ENCODE measurements at places on chromosomes 2 and 18.

DNA sequence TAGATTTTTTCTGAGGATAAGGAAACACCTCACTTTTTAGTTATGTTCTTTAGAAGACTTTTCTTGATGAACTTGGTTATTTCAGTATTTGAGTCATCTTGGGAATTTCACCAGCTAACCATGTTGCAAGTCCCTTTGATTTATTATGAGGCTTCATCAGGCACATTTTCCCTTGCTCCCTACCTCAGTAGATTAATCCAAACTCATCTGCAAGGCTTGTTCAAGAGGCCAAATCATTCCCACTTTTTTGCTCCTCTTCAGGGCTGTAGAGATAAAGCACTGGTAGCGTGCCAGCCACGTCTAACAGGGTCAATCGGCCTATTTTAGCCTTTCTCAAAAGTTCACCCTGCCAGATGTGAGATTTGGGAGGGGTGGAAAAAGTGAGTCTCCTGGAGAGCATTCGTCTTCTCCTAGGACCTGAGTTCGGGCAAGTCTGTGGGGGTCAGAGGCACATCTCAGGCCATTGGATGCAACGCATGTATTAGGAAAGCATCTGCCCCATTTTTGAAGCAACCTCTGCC lies 120.3 kb downstream of the RDH14 start:
- DNase-seq = no peak

DNA sequence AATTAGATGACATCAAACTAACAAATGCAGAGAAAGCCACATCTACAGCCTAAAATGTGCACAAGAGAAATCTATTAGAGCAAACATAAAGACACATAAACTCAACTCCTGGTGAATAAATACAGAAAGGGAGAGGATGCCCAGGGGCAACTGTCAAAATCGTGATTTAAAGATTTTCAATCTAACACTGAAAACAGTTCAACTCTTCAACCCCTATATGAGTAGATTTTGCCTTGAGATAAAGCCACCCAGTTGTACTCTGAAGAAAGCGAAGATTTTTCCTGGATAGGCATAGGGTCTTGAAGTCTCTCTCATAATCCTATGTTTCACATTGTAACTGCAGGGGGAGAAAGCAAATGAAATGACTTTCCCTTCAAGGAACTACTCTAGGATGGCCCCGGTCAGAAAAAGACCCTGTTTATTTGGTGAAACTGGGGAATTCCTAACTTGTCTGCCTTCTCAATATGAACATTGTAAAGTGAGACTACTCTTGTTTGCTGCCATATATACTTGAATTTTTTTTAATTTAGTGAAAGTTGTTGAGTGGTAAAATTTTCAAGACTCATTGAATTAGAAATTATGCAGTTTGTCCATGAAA lies 226.7 kb downstream of the ERBB4 start:
- DNase-seq = no peak

- no peak for DNase-seq
Observed at GRCh38 chr18:68840554-68841263, 42.8 kb downstream of the CCDC102B start.

GRCh38 chr2:70569559-70569958 lies 15.9 kb upstream of the TGFA start:
- no peak for DNase-seq

GRCh38 chr2:11774600-11774999 lies 28.2 kb downstream of the LPIN1 start:
- DNase-seq = no peak

- no peak for DNase-seq
Observed at GRCh38 chr18:75464356-75464755, 36.9 kb upstream of the SMIM21 start.

DNA sequence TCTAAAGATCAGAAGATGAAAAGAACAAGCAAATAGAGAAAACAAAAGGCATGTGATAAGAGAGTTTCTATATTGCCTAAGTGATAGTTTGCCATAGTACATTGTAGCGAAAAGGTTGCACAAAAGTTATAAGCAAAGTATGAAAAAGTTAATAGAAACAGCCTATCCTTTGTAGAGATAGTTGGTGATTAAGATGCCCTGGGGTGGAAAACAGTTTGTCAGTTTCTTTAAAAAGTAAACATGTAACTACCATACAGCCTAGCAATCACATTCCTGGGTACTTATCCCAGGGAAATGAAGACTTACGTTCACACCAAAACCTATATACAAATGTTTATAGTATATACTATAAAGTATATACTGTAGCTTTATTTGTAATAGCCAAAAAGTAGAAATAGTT lies 16.9 kb upstream of the DAPL1 start:
- no peak for DNase-seq

DNA sequence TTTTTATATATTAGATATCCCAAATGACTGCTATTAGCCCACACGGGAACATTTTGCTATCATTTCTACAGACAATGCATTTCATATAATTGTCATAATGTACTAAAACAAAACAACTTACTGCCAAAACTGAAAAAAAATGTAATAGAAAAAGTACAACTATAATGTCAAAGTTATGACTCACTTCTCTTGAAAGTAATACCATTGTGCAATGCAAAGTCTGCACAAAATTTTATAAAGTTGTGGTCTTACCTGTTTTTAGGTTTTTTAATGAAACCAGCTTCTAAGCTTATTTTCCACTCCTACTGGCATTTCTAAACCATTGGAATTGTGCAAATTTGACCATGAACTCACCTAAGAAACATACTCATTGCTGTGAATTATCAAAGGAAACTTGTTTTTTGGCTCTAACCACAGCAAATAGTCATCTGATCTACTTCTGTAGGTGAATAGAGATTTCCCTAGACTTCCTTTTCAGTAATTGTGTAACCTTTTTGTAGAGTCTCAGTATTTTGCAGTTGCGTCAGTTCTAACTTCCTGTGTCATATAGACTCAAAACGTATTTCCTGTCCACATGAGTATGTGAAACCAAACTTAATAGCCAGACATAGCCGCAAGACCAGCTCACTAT lies 31.9 kb upstream of the TFPI start:
- DNase-seq = no peak

- DNase-seq = no peak
Observed at GRCh38 chr18:27214831-27215230, 29.7 kb upstream of the CHST9 start.

- no peak for DNase-seq
Observed at GRCh38 chr2:120371969-120372625, 26.2 kb downstream of the INHBB start.

DNA sequence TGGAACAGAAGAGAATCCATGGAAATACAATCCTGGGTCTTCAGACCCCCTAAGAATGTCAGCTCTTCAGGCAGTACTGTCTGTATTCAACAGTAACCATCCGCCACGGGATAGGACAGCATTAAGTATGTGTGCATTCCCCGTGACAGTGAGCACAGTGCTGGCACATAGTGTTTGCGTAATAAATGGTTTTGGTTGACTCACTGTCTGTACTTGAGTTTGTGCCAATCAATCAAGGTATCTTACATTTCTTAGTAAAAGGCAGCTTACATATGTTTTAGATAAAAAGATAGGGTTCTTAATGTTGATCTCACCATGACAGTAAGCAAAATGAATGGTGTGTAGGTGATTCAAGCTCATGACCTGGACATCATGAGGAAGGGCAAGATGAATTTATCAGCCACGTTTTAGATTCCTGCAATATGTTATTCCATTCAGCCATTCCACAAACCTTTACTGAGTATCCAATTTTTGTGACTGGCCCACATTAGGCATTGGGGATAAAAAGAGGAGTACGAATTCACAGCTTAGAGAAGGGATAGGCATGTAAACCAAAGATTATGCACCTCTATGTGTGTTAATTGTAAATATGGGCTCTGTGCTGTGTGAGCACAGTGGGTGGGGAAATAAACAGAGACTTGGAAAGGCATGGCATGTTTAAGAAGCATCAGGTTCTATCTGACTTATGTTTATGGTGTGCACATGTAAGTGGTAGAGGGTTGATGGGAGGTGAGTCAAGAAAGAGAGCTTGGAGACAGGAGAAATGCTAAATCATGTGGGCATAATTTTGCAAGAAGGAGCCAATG lies 258.8 kb downstream of the SLC8A1 start:
- DNase-seq = no peak

GRCh38 chr2:148674063-148675020 lies 29.8 kb downstream of the EPC2 start:
- DNase-seq = peak; percentile 19

GRCh38 chr2:154960802-154961583 lies 262.5 kb downstream of the KCNJ3 start:
- no peak for DNase-seq

GRCh38 chr18:40413160-40413559 lies 1541.9 kb upstream of the PIK3C3 start:
- no peak for DNase-seq

- no peak for DNase-seq
Observed at GRCh38 chr2:207290833-207291624, 125.3 kb upstream of the KLF7 start.

- DNase-seq = no peak
Observed at GRCh38 chr2:191366199-191366598, 121.0 kb downstream of the MYO1B start.

- no peak for DNase-seq
Observed at GRCh38 chr2:75716406-75716805, 5.7 kb upstream of the GCFC2 start.

DNA sequence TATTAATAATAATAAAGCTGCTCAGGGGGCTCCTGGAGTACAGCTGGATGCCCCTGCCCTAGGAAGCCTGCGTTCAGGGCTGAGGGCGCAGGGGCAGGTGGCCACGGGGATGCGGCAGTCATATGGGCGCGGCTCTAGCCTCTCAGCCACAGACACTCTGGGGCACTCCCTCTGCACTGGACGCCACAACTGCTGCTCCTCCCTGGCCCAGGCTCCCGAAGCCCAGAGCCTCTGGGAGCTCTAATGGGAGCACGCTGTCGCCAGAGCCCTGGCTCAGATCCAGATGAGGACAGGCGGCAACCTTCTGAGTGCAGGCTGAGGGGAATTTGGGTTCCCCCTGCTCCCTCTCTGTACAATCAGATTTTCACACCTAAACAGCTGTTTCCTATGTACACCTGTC lies 93.6 kb downstream of the MTCL1 start:
- no peak for DNase-seq

GRCh38 chr2:10370390-10370789 lies 67.7 kb downstream of the HPCAL1 start:
- no peak for DNase-seq

- no peak for DNase-seq
Observed at GRCh38 chr2:95289253-95289652, 7.9 kb upstream of the KCNIP3 start.

DNA sequence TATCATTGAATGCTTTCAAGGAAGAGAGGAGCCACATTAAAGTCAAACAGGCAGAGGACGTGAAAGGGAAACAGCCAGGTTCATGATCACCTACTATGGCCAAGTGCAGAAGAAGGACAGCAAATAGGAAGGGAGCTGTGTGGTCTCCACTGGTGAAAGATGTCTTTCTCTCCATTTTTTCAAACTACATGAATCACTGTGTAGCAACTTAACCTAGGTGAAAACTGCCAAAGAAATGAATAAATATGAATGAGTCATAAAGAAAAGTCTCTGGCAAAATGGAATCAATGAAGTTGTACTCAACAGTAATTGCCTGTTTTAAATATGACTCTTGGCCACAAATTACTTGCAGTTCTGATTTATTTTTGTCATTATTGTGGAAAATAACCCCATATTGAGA lies 452.6 kb upstream of the PKDCC start:
- no peak for DNase-seq

GRCh38 chr2:43818761-43819160 lies 19.9 kb downstream of the ABCG5 start:
- peak; percentile 51 for DNase-seq

DNA sequence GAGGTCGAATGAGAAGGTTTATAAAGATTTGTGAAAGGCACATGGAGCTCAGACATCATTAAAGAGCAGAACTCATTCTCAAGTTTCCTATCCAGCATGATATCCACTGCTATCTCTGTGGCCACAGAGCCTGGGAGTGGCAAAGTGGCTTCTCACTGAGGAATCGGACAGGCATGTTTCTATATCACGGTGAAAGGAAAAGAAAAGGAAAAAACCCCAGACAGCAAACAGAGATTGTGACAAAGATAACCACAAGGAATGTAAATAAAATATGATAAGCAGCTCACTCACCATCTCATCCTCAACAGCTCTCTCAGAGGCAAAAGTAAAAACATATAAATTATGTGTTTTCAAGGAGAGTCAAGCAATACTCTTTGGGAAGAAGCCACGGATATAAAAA lies 2.5 kb downstream of the PID1 start:
- no peak for DNase-seq

DNA sequence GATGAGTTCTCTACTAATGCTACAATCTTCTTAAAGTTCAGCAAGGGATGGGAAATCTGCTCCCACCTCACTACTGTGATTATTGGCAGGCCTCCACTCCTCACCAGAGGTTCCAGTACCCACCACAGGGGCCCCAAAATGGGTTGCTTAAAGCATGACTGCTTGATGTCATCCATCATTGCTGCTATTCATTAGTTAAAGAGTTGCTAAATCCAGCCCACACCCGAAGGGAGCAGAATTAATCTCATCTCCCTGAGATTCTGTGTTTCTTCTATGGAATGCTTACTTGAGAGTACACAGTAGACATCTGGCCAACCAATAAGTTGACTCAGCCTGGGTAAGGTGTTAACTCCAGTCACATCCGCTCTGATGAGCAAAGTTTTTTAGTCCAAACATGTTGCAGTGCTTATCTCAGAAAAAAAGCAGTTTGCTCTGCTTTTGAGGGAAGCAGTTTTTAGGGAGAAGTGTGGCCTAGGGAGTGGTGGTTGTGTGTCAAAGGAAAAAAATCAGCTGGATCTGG lies 690.2 kb upstream of the POU3F3 start:
- DNase-seq = no peak

DNA sequence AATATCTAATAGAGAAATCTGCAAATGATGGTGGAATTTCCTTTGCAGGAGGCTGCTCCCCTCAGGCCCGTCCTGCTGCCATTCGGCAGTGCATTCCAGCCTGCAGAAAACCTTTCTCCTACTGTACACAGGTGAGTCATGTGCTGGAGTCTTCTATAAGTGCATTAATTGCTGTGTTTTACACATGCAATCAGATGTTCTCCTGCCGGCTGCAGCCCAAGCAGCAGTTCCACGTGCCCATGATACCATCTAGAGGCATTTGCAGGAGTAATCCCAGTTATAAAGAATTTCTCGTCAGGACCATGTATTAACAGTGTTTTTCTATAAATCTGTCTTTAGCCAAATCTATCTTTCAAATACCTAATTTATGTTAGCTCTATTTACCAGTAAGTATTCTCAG lies 304.7 kb upstream of the HNMT start:
- no peak for DNase-seq

DNA sequence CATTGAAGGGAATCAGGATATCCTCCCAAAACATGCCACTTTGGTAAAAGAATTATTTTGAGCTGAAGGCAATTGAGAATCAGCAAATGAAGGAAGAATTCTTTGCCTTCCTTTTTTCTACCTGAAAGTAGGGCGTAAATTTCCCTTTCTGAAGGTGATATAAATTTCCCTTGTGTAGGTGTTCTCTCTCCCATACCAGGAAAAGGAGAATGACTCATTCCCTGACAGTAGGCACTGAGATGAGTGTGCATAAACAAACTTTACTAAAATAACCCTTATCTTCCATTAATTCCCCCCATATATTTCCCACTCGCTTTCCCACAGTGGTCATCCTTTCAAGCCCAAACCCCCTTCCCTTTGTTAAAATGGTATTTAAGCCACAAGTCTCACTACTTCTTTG lies 1339.0 kb downstream of the LRP1B start:
- DNase-seq = no peak

All from activated naive CD8-positive, alpha-beta T cell treated with anti-CD3 and anti-CD28 coated beads, Interleukin-2, amount 50 U/mL, for 24 hours (primary cell).